Glutamatergic neuron (in vitro differentiated cells): ENCODE measurements at places on chromosomes 12 and 14. TPM values are rescaled to one million over a fixed set of nuclear protein-coding genes. Genes with fewer than 3 reads are reported as not detected.

MANSC4 gene
- total RNA-seq: not detected

ASB2 gene
- 16.6 TPM for total RNA-seq

FGF6 gene
- not detected for total RNA-seq

RNASE2 gene
- not detected for total RNA-seq

PDE3A gene
- 1.3 TPM for total RNA-seq

NRIP2 gene
- total RNA-seq: not detected
